ENCODE measurements at places on chromosomes 16 and 17. TPM values are rescaled to one million over a fixed set of nuclear protein-coding genes. Genes with fewer than 3 reads are reported as not detected.

GRCh38 chr17:49074851-49075540 is 57.6 kb upstream of the B4GALNT2 start:
- no peak for DNase-seq

The LYRM1 gene
- total RNA-seq: 8.8 TPM

- peak; percentile 57 for DNase-seq
These were observed 16.8 kb downstream of the AMFR start for GRCh38 chr16:56408379-56409098.

GRCh38 chr16:27476240-27476639 is 73.5 kb downstream of the GTF3C1 start:
- DNase-seq: no peak

The NPIPB2 gene
- 10.7 TPM for total RNA-seq

The NHLRC4 gene
- 1.7 TPM for total RNA-seq
